ENCODE measurements at places on chromosomes 4 and X.

GRCh38 chr4:185554365-185555126, 19.2 kb upstream of the PDLIM3 start:
- DNase-seq = no peak

DNA sequence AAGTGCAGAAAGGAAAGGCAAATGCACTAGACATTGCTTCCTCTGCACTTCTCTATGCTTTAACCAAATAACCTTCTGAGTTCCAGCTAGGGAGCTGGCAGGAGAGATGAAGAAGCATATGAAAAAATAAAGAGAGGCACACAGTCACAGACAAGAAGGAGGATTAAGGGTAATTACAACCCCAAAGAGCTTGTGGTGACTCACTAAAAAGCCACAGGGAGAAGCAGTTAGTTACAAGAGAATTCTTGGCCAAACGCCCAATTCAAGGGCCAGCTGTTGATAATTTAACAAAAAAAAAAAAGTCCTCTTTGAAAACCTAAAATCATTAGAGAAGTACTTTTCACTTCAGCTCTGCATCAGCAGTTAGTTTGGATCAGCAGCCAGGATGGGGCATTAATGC, 478.0 kb downstream of the KCNIP4 start:
- no peak for DNase-seq

DNA sequence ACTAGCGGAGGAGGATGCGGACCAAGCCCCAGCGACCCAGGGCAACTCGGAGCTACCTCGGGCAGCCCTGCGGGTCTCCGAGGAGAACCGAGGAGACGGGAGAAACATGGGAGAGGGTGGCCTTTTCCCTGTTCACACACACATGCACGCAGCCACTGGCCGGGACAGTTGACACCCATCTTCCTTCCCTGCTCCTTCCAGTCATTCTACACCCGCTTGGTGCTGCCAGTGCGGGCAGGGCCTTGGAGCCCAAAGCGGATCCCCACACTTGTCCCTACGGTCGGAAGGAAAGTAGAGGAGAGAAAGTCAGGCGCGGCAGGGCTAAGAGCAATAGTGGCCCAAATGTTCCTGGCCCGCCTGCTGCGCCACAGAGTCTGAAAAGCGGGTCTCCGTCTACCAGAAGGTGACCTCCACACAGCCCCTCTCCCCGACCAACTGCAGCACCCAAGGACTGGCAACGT, 1.1 kb upstream of the PPP3CA start:
- peak; percentile 10 for DNase-seq

- peak; percentile 96 for DNase-seq
Observed at GRCh38 chrX:71181910-71182799, 37.5 kb downstream of the NLGN3 start.

- DNase-seq = no peak
Observed at GRCh38 chr4:44623676-44624075, 27.7 kb downstream of the YIPF7 start.

- DNase-seq = no peak
Observed at GRCh38 chr4:29058531-29058930, 1661.6 kb upstream of the PCDH7 start.

- no peak for DNase-seq
Observed at GRCh38 chrX:6325437-6325836, 96.8 kb upstream of the NLGN4X start.

- no peak for DNase-seq
Observed at GRCh38 chr4:159131564-159131963, 28.7 kb downstream of the RAPGEF2 start.

DNA sequence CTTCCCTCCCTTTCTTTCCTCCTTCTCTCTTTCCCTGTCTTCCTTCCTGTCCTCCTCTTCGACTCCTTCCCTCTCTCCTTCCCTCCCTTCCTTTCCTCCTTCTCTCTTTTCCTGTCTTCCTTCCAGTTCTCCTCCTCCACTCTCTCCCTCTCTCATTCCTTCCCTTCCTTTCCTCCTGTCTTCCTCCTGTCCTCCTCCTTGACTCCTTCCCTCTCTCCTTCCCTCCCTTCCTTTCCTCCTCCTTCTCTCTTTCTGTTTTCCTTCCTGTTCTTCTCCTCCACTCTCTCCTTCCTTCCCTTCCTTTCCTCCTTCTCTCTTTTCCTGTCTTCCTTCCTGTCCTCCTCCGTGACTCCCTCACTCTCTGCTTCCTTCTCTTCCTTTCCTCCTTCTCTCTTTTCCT, 5.3 kb upstream of the PUDP start:
- DNase-seq = no peak

DNA sequence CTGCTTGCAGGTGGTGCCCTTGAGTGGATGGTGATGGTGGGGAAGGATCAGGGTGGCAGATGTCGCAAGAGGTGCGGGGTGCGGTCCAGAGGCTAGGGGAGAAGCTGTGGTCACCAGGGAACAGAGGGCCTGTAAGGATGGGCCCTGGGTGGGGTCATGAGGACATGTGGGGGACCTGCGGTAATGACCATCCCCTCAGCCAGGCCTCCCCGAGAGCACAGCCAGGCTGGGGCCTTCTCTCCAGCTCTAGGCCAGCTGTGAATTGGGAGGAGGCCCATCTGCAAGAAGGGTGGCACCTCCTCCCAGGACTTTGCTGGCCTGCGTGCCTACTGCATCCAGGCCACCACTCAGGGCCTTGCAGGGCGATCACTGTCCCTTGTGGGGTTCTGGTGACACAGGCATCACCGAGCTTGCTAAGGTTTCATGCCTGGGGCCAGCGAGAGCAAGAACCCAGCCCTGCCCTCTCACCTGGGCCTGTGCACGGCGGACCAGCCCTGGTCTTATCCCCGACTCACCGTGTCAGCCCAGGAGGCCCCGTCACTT, 34.1 kb upstream of the MXD4 start:
- no peak for DNase-seq

- DNase-seq = no peak
Observed at GRCh38 chrX:24340501-24340900, 19.9 kb upstream of the SUPT20HL1 start.

GRCh38 chr4:172480471-172480870, 667.3 kb downstream of the GALNTL6 start:
- DNase-seq = no peak

DNA sequence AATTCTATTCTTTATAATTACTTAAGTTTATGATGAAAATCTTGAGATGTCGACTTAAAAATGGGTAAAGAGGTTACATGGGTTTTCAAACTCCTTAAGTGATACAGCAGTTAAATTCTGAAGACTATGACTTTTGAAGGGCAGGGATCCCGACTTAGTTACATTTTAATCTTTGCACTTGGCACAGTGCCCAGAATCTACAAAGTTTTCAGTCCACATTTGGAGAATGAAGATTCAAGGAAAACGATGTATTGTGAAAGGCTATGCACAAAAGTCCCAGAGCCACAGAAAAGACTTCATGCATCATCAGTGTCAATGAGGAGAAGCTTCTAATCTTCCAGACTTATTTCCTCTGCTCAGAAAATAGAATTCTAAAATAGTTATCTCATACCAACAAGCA, 36.3 kb upstream of the GRPR start:
- DNase-seq = no peak

DNA sequence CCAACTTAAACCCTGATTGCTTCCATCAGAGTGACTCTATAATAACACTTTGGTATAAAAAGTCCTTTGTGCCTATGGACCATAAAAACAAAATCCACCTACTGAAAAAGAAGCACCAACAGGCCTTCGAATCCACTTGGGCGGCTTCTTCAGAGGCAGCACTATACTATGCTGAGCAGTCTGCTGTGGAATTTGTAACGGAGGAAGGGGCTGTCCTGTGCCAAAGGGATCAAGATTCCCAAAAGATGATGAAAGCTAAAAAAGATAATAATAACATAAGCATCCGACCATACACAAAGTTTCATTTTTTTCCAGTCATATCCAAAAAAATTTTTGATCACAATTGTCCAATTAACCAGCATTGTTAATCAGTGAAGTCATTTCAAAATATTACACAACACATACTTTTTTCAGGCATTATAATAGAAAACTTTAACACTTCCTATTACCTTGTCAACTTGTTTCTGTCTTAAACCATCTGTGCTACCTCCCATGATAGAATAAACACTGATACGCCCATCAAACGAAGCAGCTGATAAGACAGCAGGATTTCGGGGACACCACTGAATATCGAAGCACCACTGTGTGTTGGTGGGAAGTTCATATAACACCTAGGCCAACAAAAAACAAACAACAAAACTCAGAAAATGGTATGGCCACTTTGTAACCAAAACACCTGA, 24.1 kb downstream of the SEC31A start:
- DNase-seq = no peak

DNA sequence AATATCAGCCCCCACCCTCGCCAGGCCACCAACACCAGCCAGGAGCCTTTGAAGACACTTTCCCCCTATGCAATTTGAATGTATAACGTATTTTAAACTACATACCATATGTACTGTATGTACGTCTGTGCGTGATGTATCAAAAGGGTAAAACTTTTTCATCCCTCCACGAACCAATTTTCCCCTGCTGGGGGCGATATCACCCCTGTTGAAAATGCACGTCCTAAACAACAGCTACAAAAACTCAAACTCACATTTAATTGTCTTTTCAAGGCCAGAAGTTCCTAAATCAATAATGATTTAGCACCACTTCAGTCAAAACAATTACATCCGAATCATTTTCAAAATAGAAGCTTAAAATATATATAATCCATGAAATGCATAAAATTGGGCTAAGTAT, 1.4 kb downstream of the VEGFD start:
- no peak for DNase-seq

- DNase-seq = no peak
Observed at GRCh38 chr4:6834867-6835266, 52.3 kb downstream of the KIAA0232 start.

- no peak for DNase-seq
Observed at GRCh38 chr4:7107166-7107905, 39.5 kb upstream of the GRPEL1 start.

- no peak for DNase-seq
Observed at GRCh38 chr4:147361726-147362125, 119.2 kb upstream of the EDNRA start.

GRCh38 chr4:98664959-98665358, 6.5 kb upstream of the TSPAN5 start:
- no peak for DNase-seq

DNA sequence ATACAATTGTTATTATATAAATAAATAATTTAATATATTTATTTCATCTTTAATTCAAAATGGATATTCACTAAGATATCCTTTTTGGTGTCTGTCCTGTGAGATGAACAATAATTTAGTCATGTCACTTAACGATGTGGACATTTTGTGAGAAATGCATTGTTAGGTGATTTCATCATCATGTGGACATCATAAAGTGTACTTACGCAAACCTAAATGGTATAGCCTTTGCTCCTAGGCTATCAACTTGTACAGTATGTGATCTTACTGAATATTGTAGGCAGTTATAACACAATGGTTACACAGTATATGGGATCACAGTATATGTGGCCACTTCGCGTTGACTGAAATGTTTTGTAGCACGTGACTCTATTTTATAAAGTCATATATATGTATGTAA, 20.2 kb upstream of the CHRNA9 start:
- peak; percentile 89 for DNase-seq

DNA sequence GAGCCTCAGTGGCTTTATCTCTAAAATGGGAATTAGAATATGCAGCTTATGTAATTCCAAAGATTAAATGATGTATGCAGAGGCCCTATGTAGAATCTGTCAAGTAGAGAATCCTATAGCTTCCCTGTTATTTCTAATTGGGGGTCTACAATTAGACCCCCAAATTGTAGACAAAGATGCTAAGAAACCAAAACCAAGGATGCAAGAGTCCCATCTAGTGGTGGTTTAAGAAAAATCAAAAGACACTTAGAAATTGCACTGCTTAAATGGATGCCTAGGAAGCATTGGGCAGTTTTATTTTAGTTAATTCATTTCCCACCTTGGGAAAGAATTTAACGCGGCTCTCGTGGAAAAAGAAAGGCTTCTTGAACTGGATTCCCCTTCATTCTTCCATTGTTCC, 115.2 kb downstream of the GABRA2 start:
- DNase-seq = no peak

- no peak for DNase-seq
Observed at GRCh38 chr4:57043347-57044251, 64.9 kb downstream of the POLR2B start.

DNA sequence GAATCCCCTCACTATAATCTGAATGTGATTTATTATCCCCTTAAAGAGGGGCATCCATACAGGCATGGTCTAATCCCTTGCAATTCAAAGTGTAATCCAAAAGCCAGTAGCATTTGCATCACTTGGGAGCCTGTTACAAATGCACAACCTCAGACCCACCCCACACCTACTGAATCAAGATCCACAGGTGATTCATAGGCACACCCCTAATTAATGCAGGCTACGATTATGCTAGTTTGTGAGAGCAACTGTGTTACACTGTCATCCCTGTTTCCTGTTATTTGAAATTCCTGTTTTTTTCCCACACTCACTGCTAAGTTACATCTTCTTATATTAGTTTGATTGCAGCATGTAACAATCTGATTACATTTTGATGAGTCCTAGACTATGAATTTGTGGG, 120.0 kb downstream of the RAB28 start:
- DNase-seq = no peak

DNA sequence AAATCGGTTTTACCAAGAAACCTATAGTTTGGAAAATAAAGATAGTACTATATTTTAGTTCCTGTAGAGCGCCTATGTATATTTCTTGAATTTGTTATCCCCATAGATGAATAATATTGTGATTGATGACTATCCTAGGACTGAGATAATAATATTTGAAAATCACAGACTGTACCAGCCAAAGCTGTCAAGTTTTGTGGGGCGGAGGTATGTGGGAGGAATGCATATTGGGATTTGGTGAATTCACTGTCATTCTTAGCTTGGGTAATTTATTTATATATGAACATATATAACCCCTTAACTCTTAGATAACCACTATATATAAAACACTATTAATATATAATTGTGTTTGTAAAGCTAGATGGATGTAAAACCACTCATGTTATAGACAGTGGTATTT, 205.5 kb upstream of the ARSJ start:
- no peak for DNase-seq

DNA sequence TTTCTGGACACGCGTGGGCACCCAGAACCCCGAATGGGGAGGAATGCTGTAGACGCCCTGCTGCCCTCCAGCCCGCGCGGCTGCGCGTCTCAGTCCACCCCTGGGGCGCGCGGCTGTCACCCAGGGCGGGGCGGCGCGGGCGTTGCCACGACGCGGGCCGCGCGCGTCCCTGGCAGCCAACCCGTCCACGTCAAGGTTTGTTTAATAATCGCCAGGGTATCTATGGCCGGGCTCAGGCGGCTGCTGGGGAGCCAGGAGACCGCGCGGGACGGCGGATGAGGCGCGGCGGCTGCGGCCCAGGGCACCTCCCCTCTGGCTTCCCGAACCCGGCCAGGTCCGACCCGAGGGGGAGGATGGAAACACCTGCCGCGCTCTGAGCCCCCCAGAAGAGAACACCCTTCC, at the start of gene SPATA18:
Gene SPATA18 (plus strand): TSS at position 92 of the 402 bp plus-strand sequence. CDS start 401 bp downstream, outside the sequence.
- DNase-seq = peak; percentile 53

- no peak for DNase-seq
Observed at GRCh38 chrX:115490814-115491213, 70.2 kb upstream of the PLS3 start.

- peak; percentile 22 for DNase-seq
Observed at GRCh38 chrX:130170752-130171445, 863 bp upstream of the RAB33A start.

GRCh38 chrX:106615041-106615440, 3.3 kb downstream of the RADX start:
- no peak for DNase-seq

GRCh38 chr4:94724016-94724790, 33.6 kb upstream of the BMPR1B start:
- no peak for DNase-seq

- DNase-seq = no peak
Observed at GRCh38 chrX:122622795-122623194, 561.3 kb upstream of the GRIA3 start.

- peak; percentile 57 for DNase-seq
Observed at GRCh38 chrX:101407167-101407747, 468 bp downstream of the GLA start.

- DNase-seq = no peak
Observed at GRCh38 chr4:108685036-108685686, 34.8 kb downstream of the OSTC start.

Measured in inflammatory macrophage (primary cell).